ENCODE measurements at places on chromosomes 13 and 19.
A peak's percentile ranks its signal among the peaks of the same experiment; 100 is the strongest.

DNA sequence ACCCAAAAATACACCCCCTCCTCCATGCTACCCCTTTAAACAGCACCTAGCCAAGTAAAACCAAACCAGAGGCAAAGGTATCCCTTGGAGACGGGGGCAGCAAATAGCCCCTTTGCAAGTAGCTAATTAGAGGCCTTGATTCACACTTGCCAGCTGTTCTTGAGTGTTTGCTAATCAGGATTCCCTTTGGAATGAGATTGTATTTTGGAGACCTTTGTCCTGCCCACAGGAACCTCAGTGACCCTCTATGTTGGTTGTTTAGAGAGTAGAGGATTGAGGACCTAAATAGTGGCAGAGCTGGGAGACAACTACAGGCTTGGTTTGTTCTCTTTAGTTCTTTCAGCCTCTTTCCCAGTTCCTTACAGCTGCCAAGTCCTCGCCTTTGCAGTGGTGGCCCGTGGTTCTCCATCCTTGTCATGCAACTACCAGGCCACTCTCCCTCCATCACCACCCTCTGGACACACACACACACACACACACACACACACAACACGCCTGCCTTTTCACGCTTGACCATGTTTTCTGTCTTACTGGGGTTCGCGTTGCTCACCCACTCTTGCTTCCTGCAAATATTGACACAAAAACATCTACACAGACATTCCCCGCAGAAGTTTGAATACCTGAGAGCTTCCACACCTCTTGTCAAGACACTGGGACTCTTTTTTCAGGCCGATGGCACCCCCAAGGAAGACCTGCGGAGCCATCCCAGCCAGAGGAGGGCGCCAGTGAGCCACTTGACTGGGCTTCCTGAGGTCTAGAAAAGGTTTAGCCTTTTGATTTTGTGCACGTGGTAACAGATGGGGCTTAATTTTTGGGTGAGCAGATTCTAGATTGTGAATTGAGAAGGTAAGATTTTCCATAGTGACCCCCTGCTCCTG, 80.0 kb upstream of the GPR183 start:
- DNase-seq: peak; percentile 52

- no peak for DNase-seq
Measured at GRCh38 chr19:35885225-35885738, 15.1 kb downstream of the NFKBID start.

GRCh38 chr13:45838171-45838745, 13.3 kb downstream of the SIAH3 start:
- no peak for DNase-seq

DNA sequence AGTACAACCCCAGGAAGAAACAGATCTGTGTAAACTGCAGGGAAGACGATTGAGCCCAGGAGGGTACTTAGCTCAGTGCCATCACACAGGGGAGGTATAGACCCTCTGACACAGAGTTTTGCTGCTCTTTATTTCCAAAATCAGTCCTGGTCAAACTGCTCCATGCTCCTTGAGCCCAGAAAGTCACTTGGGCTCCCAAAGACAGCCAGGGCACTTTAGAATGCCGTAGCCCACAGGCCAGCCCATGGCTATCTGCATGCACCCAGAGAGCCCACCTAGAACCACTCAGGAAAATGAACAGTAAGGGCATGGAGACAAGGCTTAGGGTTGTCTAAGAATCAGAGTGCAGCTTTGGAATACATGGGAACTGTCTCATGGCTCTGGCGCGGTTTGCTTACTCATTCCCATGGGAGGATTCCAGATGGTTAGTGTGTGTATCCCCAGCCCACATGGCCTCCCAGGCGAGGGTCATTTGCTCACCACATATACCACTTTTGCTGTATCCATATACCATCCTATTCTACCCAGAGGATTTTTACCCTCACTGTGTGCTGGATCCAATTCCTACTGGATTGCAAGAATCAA, 14.7 kb upstream of the PDCD5 start:
- DNase-seq: no peak

GRCh38 chr13:52356327-52356726, 49.6 kb downstream of the THSD1 start:
- DNase-seq: peak; percentile 55

- no peak for DNase-seq
Measured at GRCh38 chr13:111282425-111282824, 38.0 kb upstream of the TEX29 start.

GRCh38 chr19:23439623-23440022, 44.4 kb upstream of the ZNF91 start:
- DNase-seq: no peak

- no peak for DNase-seq
Measured at GRCh38 chr19:45471931-45472562, 4.3 kb downstream of the FOSB start.

DNA sequence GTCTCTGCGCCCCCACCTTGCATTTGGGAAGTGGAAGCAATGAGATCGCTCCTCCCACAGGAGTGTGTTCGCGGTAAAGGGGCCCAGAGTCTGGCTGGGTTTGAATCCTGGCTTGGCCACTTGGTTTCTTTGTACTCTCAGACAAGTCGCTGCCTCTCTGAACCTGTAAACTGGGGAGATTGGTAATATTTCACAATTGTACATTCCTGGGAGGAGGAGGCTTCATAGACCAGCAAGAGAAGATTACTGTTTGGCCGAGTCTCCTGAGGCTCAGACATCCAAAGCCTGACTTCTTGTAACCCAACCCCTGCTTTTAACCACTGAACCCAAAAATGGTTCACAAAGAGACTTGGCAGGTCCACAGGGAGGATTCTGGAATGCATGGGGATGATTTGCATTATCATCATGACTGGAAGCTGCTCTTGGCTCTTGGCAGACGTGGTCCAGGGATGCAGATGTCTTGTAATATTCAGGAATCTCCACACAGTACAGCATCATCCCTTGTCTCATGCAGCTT, 13.6 kb upstream of the STRN4 start:
- peak; percentile 93 for DNase-seq

- peak; percentile 60 for DNase-seq
Measured at GRCh38 chr19:14369399-14370168, 11.7 kb upstream of the ADGRE5 start.
